ENCODE measurements at places on chromosomes 16 and 17.
A peak's percentile ranks its signal among the peaks of the same experiment; 100 is the strongest.

GRCh38 chr16:4391631-4392381 is 20.2 kb downstream of the VASN start:
- no peak for DNase-seq

DNA sequence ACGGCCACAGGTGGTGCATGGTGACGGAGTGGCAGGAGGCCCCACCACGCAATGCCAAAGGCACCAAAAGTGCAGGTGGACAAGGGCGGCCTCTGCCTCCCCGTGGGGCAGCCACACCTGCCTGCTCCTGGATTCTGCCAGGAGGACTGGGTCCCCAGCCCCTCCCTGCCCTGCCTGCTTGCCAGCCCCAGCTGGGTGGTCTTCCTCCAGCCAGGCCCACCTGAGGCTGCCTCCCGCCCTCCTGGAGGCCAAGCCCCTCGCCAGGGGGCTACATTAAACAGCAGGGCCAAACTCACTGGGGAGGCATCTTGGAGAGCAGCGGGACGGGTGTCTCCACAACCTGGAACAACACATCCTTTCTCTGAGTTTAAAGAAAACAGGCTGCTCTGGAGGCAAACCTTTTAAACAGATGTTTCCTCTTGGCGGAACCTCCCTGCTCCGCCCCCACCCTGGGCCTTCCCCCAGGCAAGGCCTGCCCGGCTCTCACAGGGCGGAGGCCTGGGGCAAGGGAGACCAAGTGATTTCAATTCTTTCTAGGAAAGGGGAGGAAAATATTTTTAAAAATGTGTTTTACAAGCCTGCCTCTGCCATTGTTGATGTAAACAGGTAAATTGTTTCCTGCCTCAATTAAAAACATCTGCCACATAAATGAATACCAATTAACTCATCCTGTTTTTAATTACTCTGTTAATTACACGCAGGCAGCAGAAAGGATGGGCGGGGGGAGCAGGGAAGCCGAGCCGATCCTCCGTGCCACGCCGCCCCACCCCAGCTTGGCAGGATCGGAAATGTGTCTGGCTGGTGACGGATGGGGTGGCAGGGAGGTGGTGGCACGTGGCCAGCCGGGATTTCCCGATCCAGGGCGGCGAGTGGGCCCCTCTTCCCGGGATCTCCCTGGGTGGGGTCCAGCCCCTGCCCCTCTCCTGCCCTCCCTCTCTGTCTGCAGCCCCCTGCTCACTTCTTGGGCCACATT is 54.4 kb upstream of the PABPN1L start:
- DNase-seq: peak; percentile 69

DNA sequence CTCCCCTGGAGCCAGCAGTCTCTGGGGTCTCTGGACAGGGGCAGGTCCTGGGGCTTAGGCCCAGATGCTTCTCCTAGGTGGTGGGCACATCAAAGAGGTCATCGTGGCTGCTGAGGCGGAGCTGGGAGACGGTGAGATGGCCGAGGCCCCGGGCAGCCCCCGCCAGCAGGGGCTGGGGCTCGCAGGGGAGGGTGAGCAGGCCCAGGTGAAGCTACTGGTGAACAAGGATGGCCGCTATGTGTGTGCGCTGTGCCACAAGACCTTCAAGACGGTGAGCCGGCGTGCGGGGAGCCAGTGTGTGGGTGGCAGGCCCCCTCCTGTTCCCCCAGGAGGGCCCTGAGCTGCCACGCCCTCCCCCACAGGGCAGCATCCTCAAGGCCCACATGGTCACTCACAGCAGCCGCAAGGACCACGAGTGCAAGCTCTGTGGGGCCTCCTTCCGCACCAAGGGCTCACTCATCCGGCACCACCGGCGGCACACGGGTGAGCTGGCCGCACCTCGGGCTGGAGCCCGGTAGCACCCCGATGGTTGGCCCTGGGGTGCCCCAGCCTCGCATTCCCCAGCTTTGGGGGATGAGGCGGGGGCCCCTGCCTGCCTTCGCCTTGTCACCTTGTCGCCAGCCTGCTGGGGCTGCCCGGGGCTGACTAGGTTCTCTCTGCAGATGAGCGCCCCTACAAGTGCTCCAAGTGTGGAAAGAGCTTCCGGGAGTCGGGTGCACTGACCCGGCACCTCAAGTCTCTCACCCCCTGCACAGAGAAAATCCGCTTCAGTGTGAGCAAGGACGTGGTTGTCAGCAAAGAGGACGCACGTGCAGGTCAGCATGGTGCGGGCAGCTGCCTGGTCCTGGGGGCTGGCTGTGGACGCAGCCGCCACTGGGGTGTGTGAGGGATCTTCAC is 3.9 kb upstream of the DNASE1L2 start:
- no peak for DNase-seq

GRCh38 chr17:65166787-65167186 is 29.6 kb downstream of the RGS9 start:
- no peak for DNase-seq

- DNase-seq: no peak
Observed at GRCh38 chr16:86752582-86753175, 174.3 kb downstream of the FOXL1 start.

- no peak for DNase-seq
Observed at GRCh38 chr16:890217-890616, 80.6 kb downstream of the LMF1 start.

DNA sequence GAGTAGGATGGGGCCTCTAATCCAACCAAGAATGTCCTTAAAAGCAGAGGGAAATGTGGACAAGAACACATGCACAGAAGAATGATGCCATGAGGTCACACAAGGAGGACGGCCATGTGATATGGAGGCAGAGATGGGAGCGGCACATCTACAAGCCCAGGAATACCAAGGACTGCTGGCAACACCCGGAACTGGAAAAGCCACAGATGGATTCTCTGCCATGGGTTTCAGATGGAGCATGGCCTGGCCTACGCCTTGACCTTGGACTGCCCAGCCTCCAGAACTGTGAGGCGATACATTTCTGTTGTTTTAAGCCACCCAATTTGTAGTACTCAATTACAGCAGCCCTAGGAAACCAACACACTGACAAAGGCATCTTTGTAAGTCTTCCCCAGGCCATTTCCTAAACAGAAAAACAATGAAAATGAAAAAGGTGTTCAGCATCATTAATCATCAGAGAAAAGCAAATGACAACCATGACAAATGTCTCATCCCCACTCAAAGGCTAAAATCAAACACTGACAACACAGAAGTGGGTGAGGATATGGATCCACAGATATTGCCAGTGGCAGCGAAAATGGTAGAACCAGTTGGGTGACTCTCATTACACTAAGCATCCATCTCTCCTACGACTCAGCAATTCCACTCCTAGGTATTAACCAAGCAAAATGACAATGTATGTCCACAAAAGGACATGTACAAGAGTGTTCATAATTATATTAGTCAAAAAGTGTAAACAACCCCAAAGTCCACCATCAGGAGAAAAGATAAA is 76.9 kb upstream of the CNEP1R1 start:
- no peak for DNase-seq

DNA sequence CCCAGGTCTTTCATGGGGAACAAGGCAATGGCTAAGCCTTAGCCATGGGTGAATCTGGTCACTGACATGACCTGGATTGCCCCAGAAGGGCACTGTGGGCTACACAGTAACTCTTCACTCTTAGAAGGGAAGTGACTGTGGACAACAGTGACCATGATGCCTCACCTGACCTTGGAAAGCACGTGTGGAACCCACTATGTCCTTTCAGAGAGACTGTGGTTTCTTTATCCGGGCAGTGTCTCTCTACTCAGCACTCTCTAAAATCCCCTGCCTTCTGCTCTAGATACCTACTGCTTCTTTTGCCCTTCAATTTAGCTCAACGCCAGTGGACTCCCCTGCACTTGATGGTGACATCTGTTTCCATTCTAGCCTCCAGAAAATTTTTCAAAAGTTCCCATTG is 66.1 kb upstream of the ANKFN1 start:
- no peak for DNase-seq

DNA sequence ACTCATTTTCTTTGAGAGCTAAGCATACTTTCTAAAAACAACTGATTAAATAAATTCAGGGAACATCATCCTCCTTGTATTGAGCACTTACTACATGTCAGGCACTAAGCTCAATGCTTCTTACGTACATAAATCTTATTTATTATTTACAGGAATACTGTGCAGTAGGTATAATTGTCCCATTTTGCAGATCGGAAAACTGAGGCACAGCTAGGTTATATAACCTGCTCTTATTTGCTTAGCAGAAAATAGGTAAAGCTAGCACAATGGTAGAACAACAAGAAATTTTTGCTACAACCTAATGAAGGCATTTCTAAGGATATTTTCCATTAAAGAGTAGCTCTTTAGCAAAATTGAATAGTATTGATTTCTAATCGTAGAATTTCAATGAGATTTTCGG is 168.7 kb upstream of the KCNJ16 start:
- DNase-seq: no peak

- DNase-seq: no peak
Observed at GRCh38 chr16:51651061-51651466, 500.0 kb upstream of the SALL1 start.

GRCh38 chr17:64502809-64503208 is 3.3 kb downstream of the DDX5 start:
- DNase-seq: no peak

GRCh38 chr16:63617990-63618763 is 1503.7 kb downstream of the CDH11 start:
- DNase-seq: no peak

DNA sequence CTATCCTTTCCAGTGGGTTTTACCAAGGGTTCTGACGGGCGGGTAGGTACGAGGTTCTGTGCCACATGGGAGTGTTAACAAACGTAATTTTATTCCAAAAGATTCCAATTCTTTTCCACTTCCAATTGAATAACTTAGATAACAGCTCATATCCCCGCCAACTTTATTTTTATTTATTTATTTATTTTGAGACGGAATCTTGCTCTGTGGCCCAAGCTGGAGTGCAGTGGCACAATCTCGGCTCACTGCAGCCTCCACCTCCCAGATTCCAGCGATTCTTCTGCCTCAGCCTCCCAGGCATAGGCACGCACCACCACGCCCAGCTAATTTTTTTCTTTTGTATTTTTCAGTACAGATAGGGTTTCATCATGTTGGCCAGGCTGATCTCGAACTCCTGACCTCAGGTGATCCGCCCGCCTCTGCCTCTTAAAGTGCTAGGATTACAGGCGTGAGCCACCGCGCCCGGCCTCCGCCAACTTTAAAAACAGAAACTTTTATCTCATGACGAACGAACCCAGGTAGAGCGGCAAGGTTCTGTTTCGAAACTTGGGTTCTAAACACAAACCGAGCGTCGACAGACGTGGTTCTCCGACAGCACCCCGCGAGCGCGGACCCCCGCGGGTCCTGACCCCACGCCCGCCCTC is 613 bp downstream of the ECI1 start:
- no peak for DNase-seq

DNA sequence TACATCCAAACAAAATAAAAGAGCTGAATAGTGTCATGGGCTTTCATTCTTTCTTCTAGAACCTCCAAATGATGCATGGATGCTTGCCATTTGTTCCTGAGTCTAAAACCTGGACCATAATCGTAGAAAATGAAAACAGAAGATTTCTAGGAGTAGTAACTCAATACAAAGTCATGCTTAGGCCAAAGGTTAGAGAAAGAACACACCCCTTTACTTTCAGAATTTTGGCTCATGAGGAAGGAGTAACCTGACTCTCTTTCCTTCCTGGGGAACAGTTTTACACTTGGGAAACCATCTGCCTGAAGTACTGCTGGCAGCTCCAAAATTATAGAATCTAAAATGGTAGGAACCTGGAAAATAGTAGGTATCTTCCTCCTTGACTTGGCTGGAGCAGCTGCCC is 137.2 kb downstream of the SNX11 start:
- no peak for DNase-seq

GRCh38 chr16:30992276-30992780 is 7.3 kb downstream of the HSD3B7 start:
- DNase-seq: no peak

GRCh38 chr17:7243453-7243729 is 1.1 kb upstream of the GABARAP start:
- no peak for DNase-seq

DNA sequence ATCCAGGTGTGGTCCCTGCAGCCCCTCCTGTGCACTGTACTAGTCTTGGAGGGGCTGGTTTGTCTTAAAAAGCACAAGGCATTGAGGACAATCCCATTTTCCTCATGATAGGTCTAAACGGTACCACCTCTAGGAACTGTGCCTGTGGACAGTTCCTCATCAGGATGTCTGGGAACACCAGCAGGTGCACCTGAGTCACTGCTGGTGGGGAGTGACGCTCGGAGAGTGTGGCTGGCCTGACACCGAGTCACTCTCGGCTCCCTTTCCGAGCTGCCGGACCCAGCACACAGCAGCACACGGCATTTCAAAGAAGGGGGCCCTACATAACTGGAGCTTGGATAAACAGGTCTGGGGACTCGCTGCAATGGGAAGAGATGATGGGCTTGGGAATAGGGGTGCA is 25.6 kb downstream of the LRRC75A start:
- DNase-seq: no peak

- DNase-seq: peak; percentile 56
Observed at GRCh38 chr17:49193513-49194296, 16.7 kb downstream of the GNGT2 start.

- DNase-seq: no peak
Observed at GRCh38 chr17:47713980-47714700, 18.9 kb upstream of the TBX21 start.

- DNase-seq: peak; percentile 91
Observed at GRCh38 chr16:85699628-85700027, 10.9 kb upstream of the GINS2 start.

GRCh38 chr17:29546085-29546484 is 20.8 kb downstream of the ABHD15 start:
- DNase-seq: no peak

DNA sequence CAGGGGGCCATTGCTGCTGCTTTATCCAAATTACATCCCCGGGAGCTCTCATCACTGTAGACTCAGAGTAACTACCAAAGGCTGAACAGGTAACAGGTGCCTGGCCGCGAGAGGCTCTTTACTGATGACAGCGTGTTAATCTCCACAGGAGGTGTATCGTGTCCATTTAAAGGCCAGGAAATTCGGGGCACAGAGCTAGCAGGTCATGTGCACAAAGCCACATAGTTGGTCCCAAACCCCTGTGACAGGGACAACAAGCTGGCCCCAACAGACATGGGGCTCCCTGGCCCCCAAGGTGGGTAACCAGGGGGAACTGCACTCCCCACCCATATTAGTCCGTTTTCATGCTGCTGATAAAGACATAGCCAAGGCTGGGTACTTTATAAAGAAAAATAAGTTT is 55.3 kb upstream of the RBFOX3 start:
- DNase-seq: no peak

- DNase-seq: no peak
Observed at GRCh38 chr16:88539652-88540345, 30.4 kb upstream of the ZC3H18 start.

DNA sequence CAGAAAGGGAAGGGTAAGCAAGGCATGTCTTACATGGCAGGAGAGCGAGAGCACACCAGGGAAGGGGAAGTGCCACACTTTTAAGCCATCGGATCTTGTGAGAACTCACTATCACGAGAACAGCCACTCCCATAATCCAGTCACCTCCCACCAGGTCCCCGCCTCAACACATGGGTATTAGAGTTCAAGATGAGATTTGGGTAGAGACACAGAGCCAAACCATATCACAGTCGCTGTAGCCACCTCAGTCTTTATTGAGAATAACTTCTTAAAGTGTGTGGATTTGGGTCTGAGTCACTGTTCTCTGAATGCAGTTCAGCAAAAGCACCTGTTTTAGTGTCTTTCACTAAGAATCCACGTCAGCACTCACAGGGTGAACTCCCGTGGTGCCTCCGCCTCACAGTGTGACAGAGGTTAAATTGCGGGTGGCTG is 195.2 kb upstream of the CHMP6 start:
- no peak for DNase-seq

Measured in H54 (cell line).